H9 (cell line): ENCODE measurements at places on chromosomes 16 and 17. TPM values are rescaled to one million over a fixed set of nuclear protein-coding genes. Genes with fewer than 3 reads are reported as not detected.

The TBC1D3L gene
- total RNA-seq = 16.4 and 17.0 TPM in 2 replicates

The ABHD15 gene
- 1.7 and 2.5 TPM in 2 replicates for total RNA-seq

The MT3 gene
- 0.61 TPM in 1 of 2 replicates, not detected in the other for total RNA-seq

The DNAAF8 gene
- 0.33 and 0.39 TPM in 2 replicates for total RNA-seq

DNA sequence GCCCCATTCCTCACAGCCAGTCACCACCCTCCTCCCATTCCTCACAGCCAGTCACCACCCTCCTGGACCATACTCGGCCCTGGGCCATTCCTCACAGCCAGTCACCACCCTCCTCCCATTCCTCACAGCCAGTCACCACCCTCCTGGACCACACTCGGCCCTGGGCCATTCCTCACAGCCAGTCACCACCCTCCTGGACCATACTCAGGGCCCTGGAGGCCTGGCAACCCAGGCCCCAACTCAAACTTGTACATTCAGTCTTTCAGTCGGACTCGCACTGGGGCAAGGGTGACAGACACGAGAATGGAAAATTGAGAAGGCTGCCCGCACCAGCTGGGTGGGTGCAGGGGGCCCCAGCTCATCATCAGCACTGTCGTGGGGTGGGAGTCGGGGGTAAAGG lies 30.4 kb upstream of the FOXK2 start:
- no peak overlapping the region for H3K4me3 ChIP-seq
- no peak overlapping the region for H3K27ac ChIP-seq
- no peaks in the 10 kb centered on the region for H3K4me1 ChIP-seq

DNA sequence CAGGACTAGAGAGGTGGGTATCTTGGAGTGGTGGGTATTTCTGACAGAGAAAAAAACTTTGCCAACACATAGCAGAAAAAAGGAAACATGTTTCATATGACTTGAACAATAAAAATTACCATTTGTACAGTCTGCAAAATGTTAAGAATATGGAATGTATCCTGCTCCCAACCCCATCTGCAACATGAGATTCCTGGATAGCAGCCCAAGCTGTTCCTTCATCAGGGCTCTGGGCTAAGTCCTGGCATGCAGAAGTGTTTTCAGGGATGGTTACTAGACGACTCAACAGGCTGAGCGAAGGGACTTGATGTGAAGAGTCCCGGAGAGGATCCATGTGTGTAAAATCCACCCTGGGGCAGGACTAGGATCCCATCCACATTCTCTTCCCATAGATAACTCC lies 121.0 kb upstream of the IRX3 start:
- H3K4me3 ChIP-seq = no peak overlapping the region
- H3K27me3 ChIP-seq = peaks cover 2% of the 10 kb centered on the region; the same call in 1 of the 2 replicates
- H3K27ac ChIP-seq = no peak overlapping the region

DNA sequence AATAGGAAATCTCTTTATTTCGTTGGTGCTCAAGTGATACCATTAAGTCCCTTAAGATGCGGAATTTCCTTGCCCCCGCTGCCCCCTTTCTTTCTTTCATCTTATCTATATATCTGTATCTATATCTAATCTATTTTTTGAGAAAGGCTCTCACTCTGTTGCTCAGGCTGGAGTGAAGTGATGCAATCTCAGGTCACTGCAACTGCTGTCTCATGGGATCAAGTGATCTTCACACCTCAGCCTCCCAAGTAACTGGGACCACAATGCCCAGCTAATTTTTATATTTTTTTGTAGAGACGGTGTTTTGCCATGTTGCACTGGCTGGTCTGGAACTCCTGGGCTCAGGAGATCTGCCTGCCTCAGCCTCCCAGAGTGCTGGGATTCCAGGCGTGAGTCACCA lies 693.5 kb downstream of the WWOX start:
- no peaks in the 10 kb centered on the region for H3K36me3 ChIP-seq
- no peak for DNase-seq
- no peaks in the 10 kb centered on the region for H3K4me1 ChIP-seq
- H3K27ac ChIP-seq = no peak overlapping the region
- no peak overlapping the region for H3K4me3 ChIP-seq

DNA sequence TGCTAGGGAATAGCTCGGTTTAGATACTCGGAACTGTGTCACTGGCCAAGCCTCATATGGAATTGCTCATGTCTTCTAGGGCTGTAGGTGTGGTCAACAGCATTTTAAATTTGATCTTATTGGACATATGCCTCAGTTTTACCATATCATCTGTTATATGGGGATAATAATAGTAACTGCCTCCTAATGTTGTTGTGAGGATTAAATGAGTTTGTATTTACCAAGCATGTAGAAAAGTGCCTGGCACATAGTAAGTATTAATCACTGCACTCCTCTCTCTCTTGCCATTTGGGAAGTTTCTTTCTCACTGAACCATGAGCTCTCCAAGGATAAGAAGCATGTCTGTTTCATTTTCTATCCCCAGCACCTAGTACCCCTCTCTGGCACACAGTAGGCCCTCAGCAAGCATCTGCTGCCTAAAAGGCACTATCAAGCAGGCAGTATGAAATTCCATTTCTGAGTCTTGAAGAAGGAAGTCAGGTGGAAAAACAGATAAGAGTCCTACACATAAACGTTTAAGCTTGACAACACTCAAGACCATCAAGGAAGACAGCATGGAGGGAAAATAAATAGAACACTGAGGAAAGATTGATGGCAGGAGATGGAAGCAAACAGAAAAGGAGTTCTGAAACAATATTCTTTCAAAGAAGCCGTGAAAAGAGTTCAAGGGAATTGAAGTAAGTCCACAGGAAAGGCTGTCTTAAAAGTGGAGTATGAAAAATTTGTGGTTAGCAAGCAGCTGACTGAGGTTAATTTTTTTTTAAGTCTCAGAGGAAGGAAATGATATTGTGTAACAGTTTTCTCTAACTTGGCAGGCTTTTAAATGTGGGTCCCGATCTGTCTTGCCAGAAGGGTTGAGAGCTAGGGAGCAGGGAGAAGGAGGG lies 2.2 kb upstream of the ATP6V0A1 start:
- H3K27me3 ChIP-seq = no peaks in the 10 kb centered on the region
- H3K4me3 ChIP-seq = no peak overlapping the region
- H3K27ac ChIP-seq = no peak overlapping the region
- no peak for DNase-seq
- H3K36me3 ChIP-seq = peaks cover 3% of the 10 kb centered on the region

DNA sequence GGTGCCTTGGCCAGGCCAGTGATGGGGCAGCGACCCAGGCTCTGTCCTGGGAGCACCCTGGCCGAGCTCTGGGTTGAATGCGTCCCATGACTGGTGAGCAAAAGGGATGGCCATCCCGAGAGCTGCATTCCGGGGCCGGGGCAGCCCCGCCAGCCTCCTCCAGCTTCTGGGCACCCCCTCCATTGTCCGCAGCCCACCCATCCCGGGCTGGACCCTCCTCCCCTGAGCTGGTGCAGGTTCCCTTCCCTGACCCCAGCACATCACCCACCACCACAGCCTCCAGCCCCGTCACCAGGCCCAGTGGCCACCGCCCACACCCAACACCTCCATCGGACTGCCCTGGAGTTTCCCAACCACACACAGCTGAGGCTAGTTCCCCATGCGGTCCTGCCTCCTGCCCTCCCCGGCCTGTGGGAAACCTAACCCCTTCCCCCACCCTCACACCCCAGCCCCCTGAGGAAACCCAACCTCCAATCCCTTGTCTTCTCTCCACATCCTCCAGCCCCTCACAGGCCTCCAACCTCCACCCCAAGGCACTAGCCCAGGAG lies 16.2 kb upstream of the PVALEF start:
- H3K27me3 ChIP-seq = no peaks in the 10 kb centered on the region
- H3K27ac ChIP-seq = no peak overlapping the region
- no peaks in the 10 kb centered on the region for H3K4me1 ChIP-seq

DNA sequence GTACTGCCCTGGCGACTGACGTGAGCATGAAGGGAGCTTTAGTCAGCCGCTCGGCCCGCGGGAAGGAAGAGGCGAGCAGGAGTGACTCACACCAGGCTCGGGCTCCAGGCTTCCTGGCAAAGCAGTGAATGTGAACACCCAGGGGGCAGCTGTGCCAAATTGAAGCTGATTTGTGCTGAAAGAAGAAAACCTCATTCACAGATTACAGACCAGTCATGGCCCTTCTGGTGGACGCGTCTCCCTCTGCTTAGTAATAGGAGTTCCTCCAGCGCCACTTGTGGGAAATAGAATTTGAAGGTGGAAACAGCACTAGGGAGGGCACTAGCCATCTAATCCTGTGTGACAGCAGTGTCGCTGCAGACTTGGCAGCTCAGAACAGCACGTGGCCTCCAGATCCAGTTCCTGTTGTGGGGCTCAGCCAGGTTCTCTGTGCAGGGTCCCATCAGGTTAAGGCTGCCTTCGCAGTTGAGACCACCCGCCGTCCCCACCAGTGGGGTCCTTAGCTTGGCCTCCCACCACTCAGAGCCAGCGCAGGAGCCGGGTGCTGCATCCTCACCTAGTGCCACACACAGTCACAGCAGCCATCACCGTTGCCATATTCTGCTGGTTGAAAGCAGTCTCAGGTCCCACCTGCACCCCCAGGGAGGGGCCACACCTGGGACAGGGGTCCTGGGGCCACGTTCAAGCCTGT lies 164.5 kb upstream of the CHMP6 start:
- H3K4me3 ChIP-seq = no peak overlapping the region
- no peaks in the 10 kb centered on the region for H3K27me3 ChIP-seq
- DNase-seq = peak; percentile 71
- no peak overlapping the region for H3K27ac ChIP-seq
